ENCODE measurements at places on chromosomes 16 and 17.
A peak's percentile ranks its signal among the peaks of the same experiment; 100 is the strongest.

- DNase-seq = peak; percentile 68
Observed at GRCh38 chr17:56297184-56297583, 143.9 kb downstream of the ANKFN1 start.

DNA sequence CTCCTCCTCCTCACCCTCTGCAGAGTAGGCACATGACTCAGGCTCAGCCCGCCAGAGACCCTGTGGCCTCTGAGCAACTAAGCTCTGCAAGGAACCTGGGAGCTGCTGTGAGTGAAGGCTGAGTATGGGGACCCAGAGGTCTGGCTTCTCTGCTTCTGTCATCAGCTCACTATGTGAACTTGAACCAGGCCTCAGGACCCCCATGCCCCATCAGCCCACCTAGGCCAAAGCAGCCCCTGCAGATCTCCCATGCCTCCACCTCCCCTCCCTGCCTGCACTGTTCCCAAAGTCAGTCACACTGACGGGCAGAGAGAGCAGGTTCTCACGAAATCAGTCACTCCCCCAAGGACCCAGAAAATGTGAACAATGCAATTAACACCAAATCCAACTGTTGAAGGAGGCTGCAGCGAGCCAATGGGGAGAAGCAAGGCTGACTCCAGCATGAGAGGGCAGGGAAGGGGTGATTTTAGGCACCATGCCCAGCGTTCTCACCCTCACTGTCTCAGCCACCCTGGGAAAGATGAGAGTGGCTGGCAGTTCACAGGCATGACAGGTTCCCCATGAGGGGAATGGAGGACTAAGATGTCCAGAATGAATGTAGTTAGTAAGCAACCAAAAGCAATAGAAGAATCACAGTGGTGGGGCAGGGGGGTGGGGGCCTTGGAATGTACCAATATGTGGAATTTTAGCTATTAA lies 60.6 kb downstream of the BEAN1 start:
- no peak for DNase-seq

- peak; percentile 58 for DNase-seq
Observed at GRCh38 chr17:31008374-31009041, 37.7 kb downstream of the RNF135 start.

DNA sequence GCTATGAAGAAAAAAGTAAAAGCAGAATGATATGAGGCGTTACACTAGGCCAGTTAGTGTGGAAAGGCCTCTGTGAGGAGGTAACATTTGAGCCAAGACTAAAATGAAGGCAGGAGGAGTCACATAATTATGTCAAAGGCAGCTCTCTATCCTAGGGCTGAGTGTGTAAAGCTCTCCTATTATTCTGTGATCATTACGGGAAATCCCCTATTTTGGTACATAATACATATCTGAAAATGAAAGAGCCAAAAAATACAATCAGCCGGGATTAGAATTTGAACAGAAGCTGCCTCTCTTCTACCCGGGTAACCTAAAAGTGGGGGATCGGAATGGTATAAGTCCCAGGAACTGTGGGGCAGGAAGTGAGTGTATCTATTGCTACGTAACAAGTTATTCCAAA lies 27.1 kb downstream of the HEATR3 start:
- no peak for DNase-seq

- DNase-seq = peak; percentile 76
Observed at GRCh38 chr16:1772362-1772907, at the start of gene EME2. TSS of gene EME2 (plus strand) at chr16:1772810. CDS start at chr16:1773228, 418 bp downstream.

DNA sequence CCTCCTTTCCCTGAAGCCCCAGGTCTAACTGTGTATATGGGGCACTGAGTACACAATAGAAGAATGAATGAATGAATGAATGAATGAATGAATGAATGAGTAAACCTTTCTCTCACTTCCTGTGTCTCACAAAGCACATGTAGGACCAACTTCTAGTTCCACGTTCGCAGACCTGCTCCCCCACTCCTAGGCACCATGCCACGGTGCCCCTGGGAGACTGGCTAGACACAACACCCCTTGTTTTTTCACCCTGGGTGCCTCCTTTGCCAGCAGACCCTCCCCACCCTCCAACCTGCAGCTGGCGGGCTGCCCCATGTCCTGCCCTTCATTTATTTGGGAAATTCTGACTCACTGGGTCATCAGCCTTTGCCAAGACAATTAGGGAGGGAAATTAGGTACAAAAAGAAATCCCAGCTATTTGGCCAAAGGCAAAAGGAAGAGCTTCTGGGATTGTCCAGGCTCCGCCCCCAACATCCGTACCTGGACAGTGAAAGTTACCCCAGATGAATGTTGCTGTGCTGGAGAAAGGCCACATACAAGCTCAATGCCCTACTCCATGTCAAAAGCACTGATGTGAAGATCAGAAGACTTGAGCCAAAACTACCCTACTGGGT lies 7.7 kb downstream of the CES1 start:
- no peak for DNase-seq

- DNase-seq = peak; percentile 33
Observed at GRCh38 chr16:1991588-1991947, 1.8 kb downstream of the SYNGR3 start.

- no peak for DNase-seq
Observed at GRCh38 chr17:72120642-72121163, at the start of gene SOX9. TSS of gene SOX9 (plus strand) at chr17:72121020. CDS start at chr17:72121392, 372 bp downstream.

GRCh38 chr17:39104046-39104445 lies 47.4 kb downstream of the PLXDC1 start:
- no peak for DNase-seq

DNA sequence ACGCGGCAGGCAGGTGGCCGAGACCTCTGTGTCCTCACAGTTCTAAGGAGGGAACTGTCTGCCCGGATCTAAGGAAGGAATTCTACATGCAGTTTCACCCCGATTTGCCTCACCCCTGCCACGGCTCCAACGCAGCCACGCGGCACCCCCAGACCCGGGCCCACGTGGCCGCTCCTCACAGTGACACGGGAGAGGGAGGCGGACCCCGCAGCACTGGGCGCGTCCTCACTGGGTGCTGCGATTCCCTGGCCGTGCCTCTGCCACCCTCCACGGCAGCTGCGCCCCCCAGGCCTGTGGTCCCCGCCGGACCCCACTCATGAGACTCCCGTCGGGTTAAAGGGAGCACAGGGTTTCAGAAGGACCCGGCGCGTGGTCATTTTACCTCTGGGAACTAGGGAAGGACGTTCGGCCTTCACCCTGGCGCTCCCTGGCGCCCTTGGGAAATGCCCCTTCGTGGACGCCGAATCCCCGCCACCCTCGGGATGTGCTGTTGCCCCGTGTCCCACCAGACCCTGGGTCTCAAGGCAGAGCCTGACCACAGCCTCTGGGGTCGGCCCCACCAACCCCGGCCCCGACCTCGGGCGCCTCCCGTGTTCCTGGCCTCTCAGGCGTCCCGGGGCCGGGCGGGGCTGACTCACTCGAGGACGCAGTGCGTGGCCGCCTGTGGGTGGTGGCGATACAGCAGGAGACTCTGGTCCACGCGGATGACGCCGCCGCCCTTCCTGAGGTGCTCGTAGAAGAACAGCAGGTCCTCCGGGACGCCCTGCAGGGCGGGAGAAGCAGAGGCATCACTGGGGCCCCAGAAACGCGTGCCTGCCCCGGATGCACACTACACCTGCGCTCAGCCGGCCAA lies 118.8 kb upstream of the METRNL start:
- no peak for DNase-seq

DNA sequence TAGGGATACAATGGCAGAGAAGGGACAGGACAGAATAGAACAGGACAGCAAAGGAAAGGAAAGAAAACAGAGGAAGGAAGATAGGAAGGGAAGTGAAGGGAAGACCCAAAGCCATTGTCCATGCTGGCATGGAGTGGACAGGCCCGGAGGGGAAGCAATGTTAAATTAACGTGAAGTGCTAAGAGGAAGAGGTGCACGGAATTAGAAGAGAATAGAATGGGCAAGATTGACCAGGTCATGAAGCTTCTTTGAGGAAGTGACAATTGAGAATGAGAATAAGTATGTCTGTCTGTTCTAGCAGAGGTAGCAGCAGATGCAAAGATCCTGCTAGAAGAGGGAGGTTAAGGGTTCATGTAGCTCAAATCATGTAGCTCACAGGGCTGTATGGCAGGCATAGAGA lies 117.2 kb downstream of the MAF start:
- DNase-seq = no peak

DNA sequence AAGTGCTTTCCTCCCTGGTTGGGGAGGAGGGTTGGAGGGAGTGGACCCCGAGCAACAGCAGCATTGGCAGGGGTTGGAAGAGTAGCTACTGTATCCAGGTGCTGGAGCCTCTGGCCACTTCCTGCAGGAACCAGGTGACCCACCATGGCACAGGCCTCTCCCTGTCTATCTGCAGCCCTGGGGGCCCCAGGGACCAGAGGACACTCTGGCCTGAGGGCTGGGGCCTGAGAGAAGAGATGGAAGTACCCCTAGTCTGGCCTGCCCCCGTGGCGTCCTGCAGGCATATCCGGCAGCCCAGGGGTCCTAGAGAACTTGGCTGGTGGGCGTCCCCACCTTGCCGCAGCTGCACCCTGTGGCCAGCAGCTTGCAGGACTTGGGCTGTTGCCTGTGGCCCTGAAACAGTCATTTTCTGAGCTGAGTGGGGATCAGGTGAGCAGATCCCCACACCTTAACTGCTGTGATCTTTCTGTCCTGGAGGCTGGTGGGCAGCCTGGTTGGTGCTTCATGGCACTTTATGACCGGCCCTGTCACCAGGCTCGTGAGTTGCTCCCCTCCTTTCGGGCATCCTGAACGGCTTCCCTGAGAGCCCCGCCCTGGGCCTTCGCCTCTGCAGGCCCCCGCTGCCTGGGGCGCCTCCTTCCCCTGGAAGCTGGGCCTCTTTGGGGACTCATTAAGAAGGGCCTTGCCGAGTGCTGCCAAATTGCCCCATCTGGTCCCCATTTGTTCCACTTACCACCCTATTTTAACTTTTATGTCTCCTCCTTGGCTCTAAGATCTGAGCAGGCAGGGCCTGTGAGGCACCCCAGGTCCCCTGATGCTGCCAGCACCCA lies 298.6 kb downstream of the SEC14L1 start:
- no peak for DNase-seq

DNA sequence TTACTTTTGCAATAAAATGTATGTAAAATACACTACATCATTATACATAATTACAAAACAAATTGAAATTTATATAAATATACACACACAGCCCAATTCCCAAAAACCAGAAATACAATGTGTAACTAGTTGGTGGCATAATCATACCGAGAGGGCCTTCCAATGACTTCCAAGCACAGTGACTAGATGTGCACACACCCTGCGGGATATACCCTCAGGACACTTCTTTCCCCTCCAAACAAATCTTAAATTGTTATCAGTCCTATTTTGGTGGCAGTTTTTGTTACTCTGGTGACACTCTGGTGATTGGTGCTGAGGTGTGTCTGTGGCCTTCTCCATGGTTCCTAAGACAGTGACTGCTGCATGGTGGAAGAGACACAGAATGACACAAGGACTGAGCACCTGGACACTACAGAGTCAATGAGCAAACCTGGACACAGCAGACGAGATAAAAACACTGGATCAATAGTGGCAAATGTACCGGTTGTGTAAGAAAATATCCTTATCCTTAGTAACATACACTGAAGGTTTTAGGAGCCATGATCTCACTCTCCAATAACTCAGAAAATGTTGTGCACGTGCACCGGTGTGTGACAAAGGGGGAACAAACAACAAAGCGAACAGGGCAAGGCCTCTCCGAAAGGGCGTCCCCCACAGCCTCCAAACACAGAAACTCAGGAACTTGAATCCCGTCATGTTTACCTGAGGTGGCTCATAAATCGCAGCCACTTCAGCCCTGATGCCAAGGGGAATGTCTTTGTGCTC lies 32.9 kb downstream of the NPLOC4 start:
- DNase-seq = no peak

- DNase-seq = no peak
Observed at GRCh38 chr17:45789874-45790273, 5.8 kb downstream of the CRHR1 start.

GRCh38 chr17:11278992-11279270 lies 37.9 kb downstream of the SHISA6 start:
- no peak for DNase-seq

DNA sequence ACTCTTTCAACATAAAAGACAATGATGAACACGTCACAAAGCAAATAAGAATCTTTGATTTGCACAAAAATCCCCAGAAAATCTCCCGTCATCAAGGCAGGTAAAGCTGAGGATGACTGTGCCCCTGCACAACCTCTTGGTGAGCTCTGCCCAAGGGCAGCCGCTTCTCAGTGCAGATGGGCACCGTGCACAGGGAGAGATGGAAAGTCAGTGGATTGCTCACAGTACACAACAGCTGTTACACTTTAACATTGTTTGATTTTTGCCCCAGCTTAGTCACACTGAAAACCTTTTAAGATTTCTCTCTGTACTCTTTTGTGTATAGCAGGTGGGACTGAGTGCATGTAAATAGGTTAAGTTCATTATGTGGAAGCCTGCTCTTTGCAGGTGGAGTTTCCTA lies 104.2 kb downstream of the CDK5R1 start:
- DNase-seq = no peak

DNA sequence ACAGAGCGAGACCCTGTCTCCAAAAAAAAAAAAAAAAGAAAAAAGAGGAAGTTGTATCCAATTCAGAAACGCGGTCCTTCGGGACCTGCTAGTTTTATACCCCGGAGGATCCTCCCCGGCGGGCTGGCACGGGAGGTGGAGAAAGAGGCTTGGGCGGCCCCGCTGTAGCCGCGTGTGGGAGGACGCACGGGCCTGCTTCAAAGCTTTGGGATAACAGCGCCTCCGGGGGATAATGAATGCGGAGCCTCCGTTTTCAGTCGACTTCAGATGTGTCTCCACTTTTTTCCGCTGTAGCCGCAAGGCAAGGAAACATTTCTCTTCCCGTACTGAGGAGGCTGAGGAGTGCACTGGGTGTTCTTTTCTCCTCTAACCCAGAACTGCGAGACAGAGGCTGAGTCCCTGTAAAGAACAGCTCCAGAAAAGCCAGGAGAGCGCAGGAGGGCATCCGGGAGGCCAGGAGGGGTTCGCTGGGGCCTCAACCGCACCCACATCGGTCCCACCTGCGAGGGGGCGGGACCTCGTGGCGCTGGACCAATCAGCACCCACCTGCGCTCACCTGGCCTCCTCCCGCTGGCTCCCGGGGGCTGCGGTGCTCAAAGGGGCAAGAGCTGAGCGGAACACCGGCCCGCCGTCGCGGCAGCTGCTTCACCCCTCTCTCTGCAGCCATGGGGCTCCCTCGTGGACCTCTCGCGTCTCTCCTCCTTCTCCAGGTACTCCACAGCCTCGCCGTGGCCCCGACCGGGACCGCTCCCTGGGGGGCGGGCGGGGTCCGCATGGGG lies at the start of gene CDH3:
Gene CDH3, plus strand, starts transcription at position 596 of the 779 bp plus-strand sequence. Its CDS starts 70 bp downstream, at position 666.
- DNase-seq = peak; percentile 35

Data from activated CD8-positive, alpha-beta T cell treated with anti-CD3 and anti-CD28 coated beads for 36 hours (primary cell).